ENCODE measurements at places on chromosomes 7 and 10.

DNA sequence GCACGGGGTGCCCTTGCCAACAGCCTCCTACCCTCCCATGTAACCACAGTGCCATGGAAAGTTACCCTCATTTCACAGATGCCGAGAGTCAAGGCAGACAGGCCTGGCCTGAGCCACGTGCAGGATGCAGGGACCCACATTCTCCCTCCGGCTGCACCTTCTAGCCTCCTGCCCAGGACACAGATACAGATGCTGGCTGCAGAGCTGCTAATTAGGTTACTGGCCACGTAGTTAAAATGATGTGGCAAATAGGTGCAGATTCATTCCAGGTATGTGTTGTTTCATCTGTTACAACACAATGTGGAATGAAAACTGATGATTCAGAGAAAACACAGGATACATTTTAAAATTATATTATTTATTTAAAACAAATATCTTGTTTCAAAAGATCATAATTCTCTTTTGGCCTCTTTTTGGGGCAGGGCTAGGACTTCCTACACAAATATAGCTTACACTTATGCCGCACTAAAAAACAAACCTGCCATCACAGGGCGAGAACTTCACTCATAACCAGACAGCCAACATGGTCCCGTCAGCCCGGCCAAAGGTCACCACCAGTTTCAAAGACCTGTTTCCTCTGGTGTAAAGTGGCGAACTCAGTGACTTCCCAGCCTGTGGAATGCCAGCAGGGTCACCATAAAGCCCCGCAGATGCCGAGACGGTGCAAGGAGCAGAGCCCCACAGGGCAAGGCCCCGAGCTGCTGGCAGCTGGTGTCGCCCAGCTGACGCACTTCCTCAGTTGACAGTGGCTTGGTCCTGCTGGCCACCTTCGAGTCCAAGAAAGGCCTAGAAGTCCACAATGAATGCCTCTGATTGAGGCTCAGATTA, 83.5 kb downstream of the TNS3 start:
- no peak for DNase-seq

DNA sequence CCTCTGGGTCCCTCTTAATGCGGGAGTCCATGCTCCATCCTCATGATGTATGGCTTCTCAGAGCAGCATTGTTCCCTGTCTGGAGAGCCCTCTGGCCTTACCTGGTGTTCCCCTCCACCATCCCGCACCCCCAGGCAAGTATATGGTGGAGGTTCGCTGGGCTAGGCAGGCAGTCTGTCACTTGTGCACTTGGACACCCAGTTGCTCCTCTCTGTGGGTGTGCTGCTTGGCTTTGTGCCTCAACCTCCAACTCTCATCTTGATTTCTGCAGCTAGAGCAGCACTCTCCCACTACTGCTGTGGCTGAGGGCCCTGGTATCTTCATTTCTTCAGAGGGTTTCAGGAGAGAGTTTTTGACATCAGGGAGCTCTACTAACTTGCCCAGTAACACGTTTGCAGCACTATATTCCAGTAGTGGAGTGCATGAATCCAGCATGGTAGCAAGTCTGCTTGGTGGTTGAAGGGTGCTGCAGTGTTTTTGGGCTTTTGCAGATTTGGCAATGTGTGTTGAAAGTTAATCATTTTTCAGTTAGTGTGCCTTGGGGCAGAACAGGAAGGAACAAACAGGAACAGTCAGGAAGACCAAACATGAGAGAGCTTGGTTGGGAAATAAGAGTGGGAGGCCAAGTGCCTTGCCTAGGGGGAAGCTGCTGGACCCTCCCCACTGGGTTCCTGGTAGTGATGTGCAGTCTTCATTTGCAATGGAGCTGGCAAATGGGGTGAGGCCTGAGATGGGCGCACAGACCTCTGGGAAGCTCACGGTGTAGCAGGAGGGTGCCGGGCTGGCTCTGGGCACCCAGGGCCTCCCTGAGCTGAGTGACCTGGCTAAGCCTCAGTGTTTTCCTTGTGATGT, 37.4 kb downstream of the TSPAN14 start:
- no peak for DNase-seq

GRCh38 chr7:15737601-15738000, 51.1 kb upstream of the MEOX2 start:
- DNase-seq: no peak

DNA sequence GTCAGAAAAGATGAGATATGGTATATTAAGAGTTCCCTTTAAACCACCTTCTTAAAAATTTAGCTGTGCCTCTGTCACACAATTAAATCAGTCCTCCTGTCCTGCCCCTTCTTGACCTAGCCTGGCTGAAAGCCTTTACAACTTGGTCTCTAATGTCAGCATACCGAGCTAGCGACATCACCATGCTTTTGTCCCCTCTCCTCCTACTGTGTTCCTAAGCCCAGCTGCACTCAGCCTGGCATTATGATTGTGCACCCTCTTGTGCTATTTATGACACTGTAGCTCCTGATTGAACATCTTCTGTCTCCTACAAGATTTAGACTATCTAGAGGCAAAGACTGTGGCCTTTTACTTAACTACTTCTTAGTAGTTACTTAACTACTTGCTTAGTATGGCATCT, 29.2 kb downstream of the TDRD1 start:
- DNase-seq: no peak

- no peak for DNase-seq
These were observed 9.0 kb upstream of the TBXAS1 start for GRCh38 chr7:139820089-139820488.

- no peak for DNase-seq
These were observed 71.6 kb upstream of the ANKRD1 start for GRCh38 chr10:90992462-90992861.

DNA sequence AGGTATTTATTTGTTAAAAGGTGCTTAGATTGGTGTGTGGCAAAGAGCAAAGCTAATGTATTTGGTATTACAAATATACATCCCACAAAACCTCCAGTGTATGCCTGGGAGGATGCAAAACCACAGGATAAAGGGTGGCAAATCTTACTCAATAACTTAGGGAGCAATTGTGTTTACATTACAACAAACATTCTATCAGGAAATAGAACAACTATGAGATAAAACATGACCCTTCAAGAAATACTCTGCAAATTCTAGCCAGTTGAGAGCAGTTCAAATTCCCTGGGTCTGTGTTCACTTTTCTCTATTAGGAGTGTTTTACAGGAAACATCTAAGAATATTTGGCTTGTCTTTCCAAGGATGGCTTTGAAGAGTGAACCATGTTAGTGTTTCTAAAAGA, 64.9 kb downstream of the CUL1 start:
- DNase-seq: no peak

DNA sequence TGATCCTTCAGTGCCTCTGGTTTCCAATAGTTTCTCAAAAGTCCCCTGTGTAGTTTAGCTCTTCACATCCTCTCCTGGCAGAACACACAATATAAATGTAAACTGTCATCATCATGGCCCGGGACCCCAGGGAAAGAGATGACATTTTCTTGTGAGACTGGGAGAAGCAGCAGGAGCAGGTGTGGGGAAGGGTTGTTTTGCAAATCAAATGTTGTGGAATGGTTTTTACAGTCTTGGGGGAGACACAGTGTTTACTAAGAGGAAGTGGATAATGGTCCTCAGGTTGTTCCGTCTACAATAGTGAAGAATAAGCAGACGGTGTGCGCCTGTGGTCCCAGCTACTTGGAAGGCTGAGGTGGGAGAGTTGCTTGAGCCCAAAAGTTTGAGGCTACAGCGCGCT, 159.1 kb downstream of the SEC23IP start:
- DNase-seq: no peak

- DNase-seq: no peak
These were observed 55.9 kb downstream of the APBB1IP start for GRCh38 chr10:26494018-26494417.

GRCh38 chr10:90871279-90871765, 452 bp upstream of the RPP30 start:
- DNase-seq: no peak

DNA sequence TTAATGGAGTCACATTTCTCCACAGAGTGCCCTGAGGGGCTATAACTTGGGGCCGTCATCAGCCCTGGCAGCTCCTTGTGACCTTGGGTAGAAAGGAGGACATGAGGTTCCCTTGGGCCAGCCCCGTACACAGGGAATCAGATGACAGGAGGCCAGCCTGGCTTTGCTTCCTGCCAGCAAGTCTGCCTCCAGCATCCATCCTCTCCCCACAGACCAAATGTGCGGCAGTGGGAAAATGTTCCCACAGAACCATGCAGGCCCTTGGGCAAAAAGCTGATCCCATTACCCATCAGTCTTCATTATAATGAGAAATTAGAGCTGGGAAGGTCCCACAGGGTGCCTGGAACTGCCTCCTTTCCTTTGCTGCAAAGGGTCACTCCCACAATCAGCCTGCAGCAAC, 908.3 kb downstream of the GRID1 start:
- no peak for DNase-seq

GRCh38 chr10:61125560-61126170, 181.7 kb upstream of the RHOBTB1 start:
- DNase-seq: no peak

GRCh38 chr7:105673367-105674084, 92.2 kb upstream of the EFCAB10 start:
- no peak for DNase-seq

GRCh38 chr7:153090764-153091163, 331.2 kb downstream of the ACTR3B start:
- DNase-seq: no peak

DNA sequence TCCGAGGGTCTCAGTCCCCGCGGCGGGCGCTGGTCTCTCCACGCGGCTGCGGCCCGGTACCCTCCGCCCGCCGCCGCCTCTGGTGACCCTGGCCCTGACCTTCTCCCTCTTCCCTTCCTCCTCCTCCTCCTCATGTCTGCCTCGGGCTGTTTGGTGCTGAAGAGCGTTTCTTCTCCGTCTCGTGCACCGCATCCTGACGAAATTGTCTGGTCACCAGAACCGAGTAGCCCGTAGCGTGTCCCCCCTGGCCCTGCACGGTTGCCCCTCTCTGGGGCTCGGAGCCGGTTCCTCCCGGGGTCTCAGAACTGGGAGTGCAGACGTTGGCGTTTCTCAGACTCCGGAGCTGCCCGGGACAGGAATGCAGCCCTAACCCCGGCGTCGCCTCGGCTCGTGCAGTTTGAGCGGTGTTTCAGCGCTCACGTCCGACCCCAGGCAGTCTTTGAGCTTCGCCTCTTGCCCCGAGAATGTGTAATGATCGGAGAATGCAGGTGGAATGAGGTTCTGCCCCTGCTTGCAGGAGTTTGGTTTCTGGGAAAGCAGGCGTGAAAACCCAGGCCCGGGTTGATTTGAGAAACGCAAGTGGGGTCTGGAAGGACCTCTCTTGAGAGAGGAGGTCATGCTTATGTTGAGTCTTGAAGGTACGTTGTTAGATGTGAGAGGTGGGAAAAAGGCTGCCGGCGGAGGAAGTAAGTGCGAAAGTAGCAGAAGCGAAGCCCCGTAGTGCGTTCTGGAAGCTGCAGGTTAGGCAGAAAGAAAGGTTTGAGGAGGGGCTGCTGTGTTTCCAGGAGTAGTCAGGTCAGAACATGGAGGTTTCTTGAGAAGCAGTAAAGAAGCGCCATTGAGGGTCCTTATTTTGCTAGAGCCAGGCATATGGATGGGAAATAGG, 743 bp downstream of the RBM17 start:
- DNase-seq: no peak

DNA sequence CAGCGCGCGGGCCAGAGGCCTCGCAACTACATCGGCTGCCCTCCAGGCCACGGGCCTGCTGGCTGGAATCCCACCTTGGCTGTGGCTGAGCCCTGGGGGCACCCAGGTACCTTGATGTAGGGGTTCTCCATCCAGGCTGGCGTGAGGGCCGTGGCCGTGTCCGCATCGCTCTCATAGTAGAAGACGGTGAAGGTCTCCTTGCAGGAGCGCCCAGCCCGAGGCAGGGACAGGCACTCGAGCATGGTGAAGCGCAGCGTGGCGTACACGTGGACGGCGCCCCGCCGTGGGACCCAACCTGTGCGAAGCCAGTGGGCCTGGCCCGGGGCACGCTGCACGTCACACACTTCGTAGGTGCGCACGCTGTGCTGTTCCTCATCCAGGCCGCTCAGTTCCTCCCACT, 3.8 kb downstream of the EPHB4 start:
- no peak for DNase-seq

DNA sequence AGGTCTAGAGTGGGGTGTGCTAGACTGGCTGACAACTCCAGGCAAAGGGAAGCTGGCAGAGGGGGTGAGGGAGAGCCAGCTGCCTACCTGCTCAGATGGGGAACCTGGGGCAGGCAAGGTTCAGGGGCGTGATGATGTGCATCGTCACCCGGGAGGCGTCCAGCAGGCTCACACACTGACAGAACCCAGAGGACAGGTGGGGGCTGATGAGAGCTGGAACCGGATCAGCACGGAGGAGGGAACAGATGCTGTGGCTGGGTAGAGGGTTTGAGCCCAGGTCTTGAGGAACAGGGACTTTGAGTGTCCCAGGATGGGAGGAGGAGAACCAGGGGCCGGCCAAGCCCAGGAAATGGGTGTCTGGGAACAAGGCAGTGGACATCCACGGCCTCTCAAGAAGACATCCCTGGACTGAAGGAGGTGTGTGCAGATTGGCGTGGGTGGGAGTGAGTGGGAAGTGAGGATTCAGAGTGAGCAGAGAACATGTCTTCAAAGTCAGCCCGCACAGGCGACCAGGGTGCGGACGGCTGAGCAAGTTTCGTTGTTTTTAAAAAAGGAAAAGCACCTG, 3.9 kb downstream of the RASGEF1A start:
- DNase-seq: no peak

- no peak for DNase-seq
These were observed 93.9 kb downstream of the PDGFA start for GRCh38 chr7:425794-426188.

DNA sequence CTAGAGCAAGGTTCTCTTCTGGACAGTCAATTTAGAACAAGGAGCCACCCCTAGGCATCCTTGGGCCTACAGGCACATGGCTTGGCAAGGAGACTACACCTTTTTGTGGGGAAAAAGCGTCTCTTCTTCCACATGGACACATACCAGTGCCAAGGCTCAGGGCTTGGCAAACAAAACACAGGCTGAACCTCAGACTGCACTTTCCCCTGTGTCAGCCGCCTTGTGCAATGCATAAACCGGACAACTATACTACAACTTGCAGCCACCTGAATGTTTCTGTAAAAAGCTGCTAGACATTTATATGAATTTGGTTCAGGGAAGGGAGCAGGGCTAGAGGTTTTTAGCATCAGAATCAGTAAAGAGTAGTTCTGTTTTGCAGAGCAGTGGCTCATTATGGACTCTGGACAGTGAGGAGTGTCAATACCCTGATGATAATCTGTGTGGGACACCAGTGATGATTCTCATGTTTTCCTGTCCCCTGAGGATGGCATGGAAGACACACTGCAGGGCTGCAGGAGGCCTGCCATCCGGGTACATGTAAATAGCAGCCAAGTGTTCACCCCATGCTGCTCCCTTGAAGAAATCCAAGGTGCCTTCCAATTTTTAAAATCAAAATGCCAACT, 118.9 kb downstream of the GATA3 start:
- no peak for DNase-seq

DNA sequence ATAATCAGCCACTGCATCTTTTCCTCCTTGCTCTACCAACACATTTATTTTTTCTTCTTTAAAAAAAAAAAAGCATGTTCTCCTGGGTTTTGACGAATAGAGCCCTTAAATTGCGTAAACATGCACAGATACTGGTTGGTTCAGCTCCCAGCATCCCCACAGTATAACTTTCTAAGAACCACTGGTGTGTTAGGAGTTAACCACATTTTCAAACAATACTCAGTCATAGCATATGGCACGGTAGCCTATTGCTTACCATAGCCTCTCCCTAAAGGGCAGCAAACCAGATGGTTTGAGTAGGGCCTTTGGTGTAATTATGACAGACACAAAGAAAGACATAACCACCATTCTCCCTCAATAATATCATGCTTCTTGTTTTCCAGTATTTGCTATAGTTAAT, 145.0 kb downstream of the LRRC4 start:
- no peak for DNase-seq
